AML-193 (cell line): ENCODE measurements at places on chromosomes 7 and 10.
A peak's percentile ranks its signal among the peaks of the same experiment; 100 is the strongest.

DNA sequence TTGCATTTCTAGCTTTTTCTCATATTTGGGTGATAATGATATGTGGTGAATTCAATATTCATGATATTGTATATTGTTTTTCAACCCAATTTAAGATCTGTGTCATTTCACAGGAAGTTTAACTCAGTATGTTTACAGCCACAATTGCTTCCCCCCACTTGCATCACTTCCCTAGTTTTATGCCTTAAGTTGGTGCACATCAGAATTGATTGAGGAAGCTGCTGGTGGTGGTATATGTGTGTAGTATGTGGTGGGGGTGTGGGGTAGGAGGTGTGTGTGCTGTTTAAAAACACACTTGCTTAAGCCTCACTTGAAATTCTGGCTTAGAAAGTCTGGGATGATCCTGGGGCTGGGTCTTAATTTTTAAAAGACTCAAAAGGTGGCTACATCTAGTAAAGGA lies 245.1 kb upstream of the AOAH start:
- DNase-seq = peak; percentile 84

DNA sequence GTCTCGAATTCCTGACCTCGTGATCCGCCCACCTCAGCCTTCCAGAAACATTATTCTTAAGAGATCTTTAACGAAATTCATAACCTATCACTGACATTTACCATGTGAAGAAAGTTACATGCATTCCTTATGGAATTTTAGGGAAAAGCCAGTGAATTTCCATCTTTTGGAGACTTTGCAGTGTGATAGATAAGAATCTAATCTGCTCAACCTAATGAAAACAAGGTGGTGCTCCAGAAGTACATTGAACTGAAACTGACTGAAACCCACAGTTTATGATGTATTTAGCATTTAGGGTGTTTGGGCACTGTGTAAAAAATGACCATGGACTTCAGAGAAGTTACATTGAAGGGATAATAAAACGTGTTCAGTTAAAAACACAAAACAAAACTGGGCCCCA lies 43.6 kb downstream of the SRI start:
- no peak for DNase-seq

DNA sequence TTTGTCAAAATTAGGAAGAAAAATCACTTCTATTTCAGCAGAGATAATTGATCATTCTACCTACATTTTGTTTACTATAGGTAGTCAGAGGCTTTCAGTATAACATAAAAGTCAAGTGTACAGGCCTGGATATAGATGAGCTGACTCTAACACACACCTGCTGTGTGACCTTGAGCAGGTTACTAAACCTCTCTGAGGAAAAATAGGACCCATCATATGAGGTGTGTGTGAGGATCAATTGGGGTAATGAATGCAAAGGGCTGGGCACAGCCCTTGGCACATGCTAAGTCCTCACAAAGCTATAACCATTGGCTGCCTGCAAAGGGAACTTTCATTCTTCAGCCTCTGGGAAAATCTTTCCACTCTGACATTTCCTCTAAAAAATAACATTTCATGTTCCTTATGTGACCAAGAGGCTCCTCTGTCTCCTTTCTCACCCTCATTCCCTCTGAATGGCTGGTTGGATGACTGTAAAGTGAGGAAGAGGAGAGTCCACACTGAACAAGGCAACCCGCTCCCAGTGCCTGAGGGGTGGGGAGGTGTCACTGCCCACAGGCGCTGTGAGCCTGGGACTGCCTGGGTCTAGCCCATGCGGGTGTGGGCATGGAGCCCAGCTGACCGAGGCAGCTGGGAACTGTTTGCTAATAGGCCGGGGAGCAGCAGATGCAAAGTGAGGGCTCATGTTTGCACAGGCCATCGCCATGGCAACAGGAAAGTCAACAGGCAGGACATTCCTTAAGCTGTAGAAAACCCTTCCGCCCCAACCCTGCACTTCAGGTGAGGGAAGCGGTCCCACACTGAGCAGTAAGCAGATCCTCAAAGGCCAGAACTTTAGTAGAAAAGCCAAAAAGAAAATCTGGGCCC lies 36.8 kb downstream of the MYOF start:
- no peak for DNase-seq

GRCh38 chr7:94576316-94576715 lies 66.7 kb downstream of the CASD1 start:
- DNase-seq = no peak

DNA sequence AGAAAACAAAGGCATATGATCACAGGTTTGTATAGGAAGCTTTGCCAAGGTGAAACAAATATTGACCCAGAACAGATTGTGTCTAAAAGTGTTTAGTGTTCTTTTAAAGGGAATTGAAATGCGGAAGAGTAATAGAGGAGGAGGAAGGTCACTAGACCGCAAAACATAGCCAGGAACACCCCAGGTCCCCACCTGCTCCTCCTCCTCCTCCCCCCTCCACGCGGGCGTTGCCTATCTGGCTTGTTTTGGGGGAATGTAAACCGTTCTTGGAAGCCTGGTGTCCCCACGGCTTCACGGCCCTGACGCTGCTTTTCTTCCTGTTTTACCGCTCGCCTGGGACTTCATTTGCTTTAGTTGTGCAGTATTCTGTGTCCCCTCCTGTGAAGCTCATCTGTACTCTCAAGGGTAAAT lies 81.0 kb upstream of the PFKP start:
- no peak for DNase-seq

- no peak for DNase-seq
These were observed 1223.8 kb downstream of the NXPH1 start for GRCh38 chr7:9657257-9657656.

GRCh38 chr10:102670871-102671434 lies 26.7 kb downstream of the TRIM8 start:
- no peak for DNase-seq

DNA sequence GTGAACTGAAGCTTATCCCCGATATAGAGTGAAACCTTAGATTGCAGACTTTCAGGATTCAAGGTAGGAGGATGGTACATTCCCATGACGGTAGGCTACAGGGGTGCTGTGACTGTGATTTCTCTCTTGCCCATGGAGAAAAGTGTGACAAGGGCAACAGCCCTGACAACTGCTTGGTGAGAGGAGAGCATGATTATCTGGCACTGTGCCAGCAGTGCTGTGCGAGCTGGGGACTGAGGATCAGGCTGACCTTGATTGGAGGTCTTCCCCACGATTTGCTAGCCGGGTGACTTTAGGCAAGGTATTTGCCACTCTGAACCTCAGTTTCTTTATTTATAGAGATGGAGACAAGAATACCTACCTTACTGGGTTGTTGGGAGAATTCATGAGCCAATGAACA lies 229.5 kb downstream of the PTEN start:
- no peak for DNase-seq

DNA sequence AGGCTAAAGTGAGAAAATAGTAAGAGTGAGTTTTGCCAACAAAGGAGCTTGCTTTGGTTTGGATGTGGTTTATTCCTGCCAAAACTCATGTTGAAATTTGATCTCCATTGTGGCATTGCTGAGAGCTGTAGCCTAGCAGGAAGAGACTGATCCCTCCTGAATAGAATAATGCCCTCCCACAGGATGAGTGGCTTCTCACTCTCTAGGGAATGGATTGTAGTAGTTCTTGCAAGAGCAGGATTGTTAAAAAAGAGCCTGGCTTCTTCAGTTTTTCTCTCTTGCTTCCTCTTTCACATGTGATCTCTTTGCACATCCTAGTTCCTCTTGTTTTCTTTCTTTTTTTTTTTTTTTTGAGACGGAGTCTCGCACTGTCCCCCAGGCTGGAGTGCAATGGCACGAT lies 34.4 kb downstream of the ASAH2 start:
- DNase-seq = peak; percentile 5

DNA sequence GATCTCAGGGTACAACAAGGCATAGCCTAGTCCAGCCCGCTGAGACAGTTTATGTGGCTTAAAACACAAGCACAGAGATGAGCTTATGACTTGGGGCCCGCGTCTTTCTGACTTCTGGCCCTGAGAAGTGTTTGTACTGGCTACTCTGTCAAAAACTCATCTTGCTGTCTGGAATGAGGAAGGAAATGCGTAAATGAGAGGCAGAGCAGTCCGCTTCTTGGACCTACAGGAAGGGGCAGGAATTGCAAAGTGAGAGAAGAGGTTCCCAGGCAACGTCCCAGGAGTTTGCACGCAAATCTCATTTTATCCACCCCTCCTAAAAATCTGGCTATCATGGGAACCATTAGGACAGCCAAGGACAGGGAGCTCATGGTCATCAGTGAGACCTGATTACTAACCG lies 5.5 kb downstream of the ANXA11 start:
- peak; percentile 79 for DNase-seq

DNA sequence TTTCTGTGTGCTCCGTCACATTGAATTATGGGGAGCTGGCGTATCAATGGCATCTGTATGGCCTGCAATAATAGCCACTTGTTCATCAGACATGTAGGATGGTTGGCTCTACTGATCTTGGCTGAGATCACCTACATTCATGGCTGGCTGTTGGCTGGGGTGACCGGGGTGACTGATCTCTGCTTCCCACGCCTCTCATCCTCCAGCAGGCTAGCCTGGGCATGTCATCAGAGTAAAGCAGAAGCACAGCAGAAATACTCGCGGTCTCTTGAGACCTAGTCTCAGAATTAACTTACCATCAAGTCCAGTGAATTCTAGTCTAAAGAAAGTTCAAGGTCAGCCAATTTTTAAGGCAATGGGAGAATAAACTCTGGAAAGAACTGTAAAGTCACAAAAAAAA lies 257.7 kb upstream of the GLI3 start:
- DNase-seq = no peak

DNA sequence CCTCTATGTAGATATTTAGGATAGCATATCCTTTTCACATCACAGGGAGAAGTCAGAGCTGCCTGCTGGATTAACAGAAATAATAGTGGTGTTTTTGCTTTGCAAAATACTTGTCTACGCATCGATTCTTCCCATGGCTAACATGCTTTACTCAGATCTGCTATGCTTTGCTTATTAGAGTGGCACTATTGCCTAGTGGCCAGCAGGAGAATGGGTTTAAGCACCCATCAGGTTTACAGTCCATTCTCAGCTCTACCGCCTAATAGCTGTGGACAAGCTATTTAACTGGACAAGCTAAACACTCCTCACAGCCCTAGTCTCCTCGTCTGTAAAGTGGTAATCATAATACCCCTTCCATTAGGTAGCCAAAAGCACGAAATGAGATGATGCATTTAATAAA lies 218.2 kb upstream of the CCDC6 start:
- DNase-seq = no peak

DNA sequence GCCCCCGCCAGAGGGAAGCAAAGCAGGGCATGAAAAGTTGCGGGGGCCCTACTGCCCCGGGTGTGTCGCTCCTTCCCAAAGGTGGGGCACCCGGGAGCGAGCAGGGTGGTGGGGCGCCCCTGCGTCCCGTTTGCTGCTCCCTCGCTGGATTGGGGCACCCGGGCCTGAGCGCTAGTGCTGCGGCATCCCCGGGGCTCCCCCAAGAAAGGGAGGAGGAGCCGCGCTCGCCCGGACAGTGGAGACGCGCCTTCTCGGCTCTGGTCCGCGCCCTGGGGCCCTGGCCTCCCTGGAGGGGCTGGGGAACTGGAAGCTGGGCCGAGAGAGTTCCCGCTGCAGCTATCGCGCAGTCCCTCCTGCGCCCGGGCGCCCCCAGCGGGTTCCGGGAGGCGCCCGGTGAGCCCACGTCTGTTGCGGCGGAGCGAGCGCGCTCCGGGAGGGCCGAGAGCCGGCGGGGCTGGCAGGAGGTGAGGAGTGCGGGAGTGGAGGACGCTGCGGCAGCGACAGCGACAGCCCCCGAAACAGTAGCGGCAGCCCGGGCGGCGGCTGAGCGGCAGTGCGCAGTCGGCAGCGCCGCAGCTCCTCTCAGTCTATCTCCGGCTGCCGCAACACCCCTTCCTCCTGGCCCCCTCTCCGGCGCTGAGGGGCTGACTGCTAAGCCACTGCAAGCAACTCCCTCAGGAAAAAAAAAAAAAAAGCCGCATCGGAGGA lies 504 bp upstream of the BMPER start:
- DNase-seq = no peak

GRCh38 chr10:58723966-58724365 lies 211.3 kb downstream of the BICC1 start:
- no peak for DNase-seq

DNA sequence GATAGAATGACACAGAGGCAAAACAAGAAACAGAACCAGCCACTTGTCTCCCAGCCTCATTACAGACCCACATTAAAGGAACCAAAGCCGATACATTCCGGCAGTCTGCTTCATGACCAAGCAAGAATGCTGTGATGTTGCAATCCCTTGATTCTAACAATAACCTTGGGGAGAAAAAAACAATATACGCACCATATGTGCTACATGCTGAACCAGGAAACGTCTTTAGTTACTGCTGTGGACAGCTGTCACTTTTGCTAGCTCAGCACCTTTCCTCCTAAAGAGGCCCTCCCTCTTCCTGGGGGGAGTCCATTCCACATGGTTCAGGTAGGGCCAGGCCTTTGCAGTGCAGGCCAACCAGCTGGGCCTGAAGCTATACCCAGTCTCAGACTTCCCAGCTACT lies 79.1 kb downstream of the PRTFDC1 start:
- DNase-seq = no peak

- no peak for DNase-seq
These were observed 63.9 kb downstream of the SND1 start for GRCh38 chr7:127715901-127716300.

DNA sequence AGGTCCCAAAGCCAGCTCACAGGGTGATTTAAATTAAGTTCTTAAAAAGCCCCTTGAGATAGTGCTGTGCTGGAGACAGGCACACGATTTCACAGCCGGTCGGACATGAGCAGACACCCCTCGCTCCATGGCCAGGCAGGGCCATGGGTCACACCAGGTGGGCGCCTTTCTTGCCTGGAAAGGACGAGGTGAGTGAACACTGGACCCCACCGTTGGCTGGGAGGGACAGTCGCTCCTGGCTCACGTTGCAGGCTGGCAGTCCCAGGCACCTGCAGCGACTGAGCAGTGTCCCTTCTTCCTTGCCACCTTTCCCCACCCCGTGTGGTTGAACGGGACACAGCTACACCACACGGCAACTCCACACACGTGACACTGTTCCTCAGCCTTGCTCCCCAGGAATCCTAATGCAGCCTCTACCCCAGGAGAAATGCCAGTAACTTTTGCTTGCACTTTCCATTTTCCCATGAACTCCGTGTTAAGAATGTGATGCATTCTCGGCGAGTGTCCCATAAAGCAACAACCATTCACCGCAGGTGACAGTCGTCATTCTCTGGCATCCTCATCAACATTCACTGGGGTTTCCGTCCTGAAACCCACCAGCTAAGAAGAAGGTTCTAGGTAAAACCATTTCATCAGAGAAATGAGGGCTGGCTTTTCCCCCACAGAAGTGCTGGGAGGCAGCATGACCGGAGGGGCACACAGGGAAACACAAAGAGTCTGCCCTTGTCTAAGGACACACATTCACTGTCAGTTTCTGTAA lies 217.4 kb downstream of the ZMYND11 start:
- no peak for DNase-seq

- DNase-seq = no peak
These were observed 2.8 kb downstream of the RSBN1L start for GRCh38 chr7:77699056-77699455.

- DNase-seq = no peak
These were observed 46.6 kb downstream of the BTRC start for GRCh38 chr10:101400585-101400984.

DNA sequence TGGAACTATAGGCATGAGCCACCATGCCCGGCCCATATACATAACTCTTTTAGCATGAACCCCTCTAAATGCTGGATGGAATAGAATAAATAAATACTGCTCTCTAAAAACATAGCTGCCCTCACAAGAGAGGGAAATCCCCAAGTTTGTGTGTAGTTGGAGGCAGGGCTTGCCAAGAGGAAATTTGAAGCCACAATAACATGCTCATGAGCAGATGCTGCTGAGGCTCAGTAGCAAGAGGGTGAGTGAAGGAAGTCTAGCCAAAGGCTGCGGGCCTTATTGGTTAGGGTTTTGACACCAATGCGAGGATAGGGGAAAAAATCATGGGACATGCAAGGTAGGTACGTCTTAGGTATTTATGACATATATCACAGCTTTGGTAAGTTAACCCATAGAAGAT lies 17.3 kb downstream of the TPK1 start:
- no peak for DNase-seq
